Stimulated activated CD8-positive, alpha-beta memory T cell treated with anti-CD3 and anti-CD28 coated beads, Interleukin-15, amount 100 ng/mL, for 24 hours (primary cell): ENCODE measurements at places on chromosomes 16 and 17.

DNA sequence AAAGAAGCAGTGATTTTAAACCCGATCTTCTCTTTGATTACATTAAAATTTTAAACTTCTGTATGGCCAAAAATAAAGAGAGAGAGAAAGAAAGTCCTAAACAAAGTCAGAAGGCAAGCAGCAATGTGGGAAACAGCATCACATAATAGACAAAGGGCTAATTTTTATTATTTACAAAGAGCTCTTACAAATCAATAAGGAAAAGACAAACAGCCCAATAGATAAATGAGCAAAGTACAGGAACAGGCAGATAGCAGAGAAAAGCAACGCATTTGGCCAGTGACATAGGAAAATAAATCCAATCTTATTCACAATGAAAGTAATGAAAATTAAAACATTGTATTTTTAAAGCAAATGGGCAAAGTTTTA is 93.1 kb downstream of the SALL1 start:
- DNase-seq, result no peak

- no peak for DNase-seq
These were observed 50.2 kb downstream of the WSCD1 start for GRCh38 chr17:6120351-6120750.

- DNase-seq, result no peak
These were observed 201.6 kb downstream of the PRKCB start for GRCh38 chr16:24037335-24037734.

DNA sequence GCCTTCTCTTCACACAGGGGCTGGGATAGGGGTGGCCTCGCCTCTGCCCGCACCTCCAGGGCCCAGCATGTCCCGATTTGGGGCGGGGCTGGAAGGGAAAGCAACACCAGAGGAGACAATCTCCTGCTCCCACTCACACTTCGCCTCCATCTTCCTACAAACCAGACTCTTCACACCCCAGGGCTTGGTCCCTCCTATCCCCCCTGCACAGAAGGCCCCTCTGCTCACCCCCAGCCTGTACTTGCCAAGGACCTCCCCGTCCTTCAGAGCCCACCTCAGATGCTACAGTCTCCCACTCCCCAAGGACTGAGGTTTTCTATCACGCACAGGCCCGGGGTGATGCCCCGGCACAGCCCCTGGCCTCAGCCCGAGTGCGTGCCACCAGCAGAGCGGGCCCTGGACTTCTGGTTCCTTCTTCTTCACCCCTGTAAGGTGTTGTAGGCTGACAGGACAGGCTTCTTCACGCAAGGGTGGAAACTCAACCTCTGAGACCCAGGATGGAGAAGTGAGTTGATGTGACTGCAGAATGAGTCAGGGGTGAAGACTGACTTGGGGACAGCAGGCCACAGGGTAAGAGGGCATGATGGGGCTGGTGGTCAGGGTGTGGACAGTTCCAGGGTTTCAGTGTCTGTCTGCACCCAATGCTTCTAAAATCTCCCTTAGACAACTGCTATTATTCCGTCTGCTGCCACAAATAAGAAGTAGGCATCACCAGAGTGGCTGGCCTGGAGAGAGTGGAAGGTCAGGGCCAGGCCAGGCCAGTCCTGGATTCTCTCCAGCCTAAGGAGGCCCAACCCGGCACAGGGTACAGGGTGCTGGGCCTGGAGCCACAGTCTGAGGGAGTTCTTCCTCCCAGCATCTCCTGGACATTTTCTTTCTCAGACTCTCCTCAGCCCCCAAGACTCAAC is 2.5 kb downstream of the ITGAE start:
- DNase-seq, result no peak

GRCh38 chr17:79930062-79930876 is 91.0 kb upstream of the CBX4 start:
- DNase-seq, result no peak

DNA sequence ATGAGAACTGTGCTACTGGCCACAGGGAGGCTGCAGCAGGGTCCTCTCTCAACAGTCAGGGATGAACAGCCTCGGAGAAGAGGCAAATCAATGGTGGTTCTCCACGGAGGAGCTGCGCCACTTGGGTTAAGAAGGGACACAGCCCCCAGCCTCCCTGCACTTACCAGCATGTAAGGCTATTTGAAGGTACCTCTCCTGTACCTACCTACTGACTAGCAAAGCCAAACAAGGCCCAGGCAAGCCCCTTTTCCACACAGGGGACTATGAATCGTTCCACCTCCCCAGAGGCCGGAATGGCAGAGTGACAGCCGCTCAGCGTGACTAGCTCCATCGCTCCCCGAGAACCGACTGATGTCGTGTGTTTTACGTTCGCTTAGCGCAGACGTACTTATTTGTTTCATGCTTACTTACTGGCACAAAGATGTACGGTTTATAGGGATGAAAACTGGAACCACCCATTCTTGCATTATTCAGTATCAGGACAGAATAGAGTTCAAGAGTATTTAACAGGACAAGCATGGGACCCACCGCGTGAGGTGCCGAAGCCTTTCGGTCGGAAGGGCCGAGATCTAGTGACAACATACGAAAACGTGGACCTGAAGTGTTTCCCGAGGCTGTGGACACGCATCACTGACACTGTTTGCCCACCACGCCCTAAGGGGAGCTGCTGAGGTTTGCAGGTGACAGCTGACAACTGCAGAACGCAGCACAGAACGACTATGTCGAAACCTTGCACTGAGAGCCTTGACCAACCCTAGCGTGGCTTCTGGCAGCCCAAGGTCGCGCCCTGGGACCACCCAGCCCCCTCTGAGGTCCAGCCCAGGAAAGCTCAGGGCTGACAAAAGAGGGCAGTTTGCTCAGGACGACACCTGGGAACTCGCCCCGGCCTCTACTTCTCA is 1.0 kb downstream of the TEPSIN start:
- no peak for DNase-seq

GRCh38 chr17:16513873-16514272 is 21.9 kb upstream of the LRRC75A start:
- DNase-seq, result no peak

DNA sequence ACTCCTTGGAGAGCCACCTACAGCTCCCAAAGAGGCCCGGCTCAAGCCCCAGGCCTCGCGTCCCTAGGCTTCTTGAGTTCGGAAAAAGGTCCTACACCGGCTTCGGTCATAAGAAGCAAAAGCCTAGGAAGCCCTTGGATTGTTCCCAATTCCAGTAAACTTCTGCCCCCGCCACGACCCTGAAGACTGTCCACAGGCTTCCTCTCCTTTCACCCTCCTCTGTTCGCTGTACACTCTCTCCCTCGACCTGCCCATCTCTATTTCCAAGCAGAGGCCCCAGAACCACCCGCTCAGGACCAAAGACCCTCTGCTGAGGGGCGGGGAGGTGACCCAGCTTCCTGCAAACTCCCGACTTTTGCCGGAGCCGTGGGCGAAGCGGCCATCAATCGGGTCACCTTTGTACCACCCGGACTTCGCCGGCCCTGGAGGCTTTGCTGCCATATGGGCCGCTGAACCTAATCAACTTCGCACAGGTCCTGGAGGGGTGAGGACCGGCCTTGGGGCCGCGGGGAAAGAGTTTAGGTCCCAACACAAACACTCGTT is 2.7 kb downstream of the HOXB2 start:
- DNase-seq, result no peak

DNA sequence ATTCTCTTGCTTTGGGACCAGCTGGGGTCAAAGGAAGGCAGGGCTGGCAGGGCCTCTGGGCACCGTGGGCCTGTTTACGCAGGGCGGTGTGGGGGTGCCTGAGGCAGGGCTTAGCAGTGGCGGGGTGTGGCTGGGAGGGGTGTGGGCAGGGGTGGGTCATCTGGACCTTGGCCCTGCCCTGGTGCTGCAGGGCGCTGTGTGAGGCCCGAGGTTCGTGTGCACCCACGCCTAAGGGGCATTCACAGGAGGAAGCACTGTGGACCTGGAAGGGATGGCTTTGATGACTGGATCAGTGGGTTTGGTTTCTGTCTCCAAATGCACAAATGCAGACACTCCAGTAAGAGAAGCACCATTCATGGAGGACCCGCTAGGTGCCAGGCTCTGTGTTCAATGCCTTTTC is 37.3 kb downstream of the BCO1 start:
- no peak for DNase-seq

GRCh38 chr17:41009301-41009760 is 403 bp upstream of the KRTAP3-1 start:
- no peak for DNase-seq

DNA sequence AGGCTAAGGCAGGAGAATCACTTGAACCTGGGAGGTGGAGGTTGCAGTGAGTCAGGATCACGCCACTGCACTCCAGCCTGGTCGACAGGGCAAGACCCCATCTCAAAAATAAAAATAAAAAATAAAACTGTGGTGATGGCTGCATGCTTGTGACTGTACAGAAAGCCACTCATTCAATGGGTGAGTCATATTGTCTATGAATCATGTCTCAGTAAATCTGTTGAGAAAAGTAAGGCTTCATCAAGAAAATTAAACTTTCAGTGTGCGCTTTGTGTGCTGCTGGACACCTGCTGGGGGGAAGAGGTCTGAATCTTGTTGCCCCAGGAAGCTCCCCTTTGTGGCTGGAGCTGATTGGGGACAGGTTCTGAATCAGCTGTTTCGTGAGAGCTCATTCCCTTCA is 11.3 kb downstream of the NUBP1 start:
- DNase-seq, result no peak

DNA sequence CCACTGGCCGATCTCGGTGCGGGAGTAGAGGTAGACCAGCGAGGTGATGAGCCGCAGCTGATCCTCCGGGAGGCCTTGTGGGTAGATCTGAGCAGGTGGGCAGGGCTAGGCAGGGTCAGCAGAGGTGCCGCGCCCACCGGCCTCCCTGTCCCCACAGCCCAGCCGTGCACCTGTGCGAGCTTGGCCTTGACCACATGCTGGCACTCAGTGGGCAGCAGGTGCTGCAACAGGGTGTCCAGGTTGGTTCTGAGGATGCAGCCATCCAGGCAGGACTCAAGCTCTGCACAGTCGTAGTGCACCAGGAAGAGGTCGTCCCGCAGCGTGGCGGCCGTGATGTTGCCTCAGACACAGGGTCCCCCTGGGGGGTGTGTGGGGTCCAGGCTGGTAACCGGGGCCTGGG is 12.4 kb downstream of the MSLN start:
- DNase-seq, result no peak

- DNase-seq, result no peak
These were observed 7.1 kb downstream of the HAPSTR1 start for GRCh38 chr16:9098377-9099090.

GRCh38 chr17:44345454-44346026 is 438 bp downstream of the GRN start:
- no peak for DNase-seq

DNA sequence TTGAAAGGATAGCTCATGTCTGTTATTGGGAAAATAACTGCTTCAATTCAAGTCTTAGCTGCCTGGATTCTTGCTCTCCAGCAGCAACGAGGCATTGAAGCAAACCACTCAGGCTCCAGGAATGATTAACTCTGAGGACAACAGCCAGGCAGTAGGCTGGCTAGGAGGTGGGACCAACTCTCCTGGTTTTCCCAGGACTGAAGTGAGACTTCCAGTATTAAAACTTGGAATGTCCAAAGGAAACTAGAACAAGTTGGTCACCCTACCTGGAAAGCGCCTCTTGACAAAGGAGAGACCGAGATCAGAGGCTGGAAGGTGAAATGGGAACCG is 100.7 kb downstream of the SALL1 start:
- DNase-seq, result no peak

GRCh38 chr16:287298-287811 is 4.4 kb downstream of the PDIA2 start:
- DNase-seq, result no peak

GRCh38 chr16:80200079-80200478 is 340.7 kb upstream of the DYNLRB2 start:
- no peak for DNase-seq

- no peak for DNase-seq
These were observed 6.1 kb upstream of the TNRC6C start for GRCh38 chr17:77952368-77952767.

DNA sequence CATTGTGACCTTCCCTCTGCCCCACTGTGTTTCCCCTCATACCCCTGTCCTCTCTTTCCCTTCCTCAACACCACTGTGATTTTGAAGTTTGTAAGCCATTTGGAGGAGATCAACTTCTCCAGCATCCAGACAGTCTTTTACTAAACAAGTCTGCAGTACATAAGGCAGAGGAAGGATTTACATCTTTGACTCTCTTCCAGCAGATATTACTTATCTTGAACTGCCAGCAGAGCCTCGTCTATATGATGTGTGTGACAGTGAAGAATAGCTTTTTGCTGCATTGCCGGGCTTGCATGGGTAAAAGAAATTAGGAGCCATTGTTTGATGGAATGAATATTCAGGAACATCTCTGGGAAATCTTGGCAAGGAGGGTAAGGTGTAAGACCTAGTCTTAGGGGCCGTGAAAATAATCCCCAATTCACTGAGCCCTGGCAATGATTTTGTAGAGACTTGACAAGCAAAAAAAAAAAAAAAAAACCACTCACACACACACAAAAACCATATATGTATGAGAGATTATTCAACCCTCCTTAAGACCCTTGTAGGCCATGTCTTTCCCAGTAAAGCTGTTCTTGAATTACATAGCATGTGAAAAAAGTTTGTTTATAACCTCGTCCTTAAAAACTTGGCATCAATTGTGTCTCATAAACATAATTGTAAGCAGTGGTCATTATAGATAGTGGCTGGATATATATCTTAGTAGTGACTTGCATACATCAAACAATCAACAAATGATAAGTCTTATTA is 903.9 kb downstream of the CDH11 start:
- no peak for DNase-seq

DNA sequence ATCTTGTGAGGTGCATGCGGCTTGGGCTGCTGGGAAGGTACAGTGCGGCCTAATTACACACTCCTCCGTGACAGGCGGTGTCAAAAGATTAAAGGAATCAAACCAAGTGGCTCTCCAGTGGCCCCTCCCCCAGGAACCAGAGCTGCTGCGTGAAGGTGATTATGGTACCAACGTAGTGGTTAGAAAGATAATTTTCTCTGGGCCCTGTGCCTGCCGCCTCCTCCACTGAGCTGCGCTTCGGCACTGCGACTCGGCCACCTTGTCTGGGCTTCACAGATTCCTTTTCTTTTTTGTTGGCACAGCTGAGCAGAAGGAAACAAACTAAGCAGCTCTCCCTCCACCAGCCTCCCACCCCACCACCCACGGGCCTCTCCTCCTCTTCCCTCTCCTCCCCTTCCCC is 113.2 kb upstream of the SDK2 start:
- DNase-seq, result no peak

DNA sequence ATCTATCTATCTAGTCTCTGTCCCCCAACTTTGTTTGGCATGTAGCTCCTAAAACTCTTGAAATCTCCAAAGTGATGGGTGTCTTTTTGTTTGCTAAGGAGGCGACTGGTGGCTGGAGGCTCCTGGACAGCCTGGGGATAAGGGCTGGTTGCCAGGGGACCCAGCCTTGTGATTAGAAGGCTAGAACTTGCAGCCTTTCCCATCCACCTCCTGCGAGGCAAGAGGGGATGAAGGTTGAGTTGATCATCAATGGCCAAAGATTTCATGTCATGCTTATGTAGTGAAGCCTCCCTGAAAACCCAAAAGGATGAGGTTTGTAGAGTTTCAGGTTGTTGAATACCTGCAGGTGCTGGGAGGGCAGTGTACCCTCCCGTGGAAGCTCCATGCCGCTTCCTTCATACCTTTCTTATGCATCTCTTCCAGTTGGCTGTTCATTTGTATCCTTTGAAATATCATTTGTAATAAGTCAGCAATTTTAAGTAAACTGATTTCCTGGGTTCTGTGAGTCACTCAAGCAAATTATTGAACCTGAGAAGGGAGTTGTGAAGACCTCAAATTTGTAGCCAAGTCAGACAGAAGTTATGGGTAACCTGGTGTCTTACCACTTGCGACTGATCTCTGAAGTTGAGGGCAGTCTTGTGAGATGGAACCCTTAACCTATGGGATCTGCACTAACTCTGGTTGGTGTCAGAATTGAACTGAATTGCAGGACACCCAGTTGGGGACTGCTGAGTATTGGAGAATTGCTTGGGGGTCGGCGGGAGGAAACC is 202.4 kb downstream of the SEC14L1 start:
- DNase-seq, result no peak
